ENCODE measurements at places on chromosomes 1 and 21.
A peak's percentile ranks its signal among the peaks of the same experiment; 100 is the strongest.

DNA sequence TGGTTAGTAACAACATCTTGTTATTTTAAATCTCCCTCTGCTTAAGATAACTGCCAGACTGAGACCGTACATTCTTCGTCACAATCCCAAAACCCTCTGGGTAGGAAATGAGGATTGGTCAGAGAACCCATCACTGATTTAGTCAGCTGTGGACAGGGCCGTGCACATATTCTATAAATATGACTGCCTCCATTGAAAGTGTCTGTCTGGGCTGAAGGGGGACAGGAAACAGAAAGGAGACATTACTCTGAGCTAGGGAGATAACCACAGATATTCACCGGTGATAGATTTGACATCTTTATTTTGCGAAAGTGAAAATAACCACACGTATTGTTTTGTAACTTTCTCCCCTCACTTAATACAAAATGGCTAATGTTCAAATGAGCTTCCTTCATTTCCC lies 36.9 kb upstream of the ST6GALNAC5 start:
- no peak for DNase-seq

DNA sequence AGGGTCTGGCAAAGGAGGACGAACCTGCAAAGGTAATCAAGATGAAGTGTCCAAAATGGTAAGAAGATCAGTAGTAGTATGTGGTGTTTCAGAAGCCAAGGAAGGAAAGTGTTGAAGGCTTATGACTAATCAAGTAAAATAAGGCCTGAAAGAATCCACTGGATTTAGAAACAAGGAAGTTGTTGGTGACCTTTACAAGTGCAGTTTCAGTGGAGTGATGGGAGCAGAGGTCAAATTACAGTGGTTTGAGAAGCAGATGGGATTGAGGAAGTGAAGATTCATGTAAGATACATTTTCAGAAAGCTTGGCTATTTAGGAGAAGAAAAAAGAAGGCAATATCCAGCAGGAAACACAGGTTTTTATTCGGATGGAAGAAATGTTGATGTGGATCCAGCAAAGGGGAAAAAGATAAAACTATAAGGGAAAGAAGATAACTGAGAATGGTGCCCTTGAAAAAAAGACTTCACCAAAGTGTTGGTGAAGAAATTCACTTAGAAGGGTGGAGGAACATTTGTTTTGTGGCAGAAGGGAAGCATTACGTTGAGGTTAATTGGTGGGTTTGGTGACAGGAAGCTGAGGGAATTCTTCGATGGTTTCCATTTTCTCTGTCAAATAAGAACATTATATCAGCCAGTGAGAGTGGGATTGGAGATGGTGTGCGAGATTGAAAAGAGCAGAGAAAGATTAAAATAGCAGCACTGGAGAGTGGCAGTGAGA lies 2.1 kb downstream of the ARMH1 start:
- DNase-seq, result peak; percentile 52

GRCh38 chr1:232137066-232137465 lies 492.9 kb downstream of the SIPA1L2 start:
- DNase-seq, result no peak

DNA sequence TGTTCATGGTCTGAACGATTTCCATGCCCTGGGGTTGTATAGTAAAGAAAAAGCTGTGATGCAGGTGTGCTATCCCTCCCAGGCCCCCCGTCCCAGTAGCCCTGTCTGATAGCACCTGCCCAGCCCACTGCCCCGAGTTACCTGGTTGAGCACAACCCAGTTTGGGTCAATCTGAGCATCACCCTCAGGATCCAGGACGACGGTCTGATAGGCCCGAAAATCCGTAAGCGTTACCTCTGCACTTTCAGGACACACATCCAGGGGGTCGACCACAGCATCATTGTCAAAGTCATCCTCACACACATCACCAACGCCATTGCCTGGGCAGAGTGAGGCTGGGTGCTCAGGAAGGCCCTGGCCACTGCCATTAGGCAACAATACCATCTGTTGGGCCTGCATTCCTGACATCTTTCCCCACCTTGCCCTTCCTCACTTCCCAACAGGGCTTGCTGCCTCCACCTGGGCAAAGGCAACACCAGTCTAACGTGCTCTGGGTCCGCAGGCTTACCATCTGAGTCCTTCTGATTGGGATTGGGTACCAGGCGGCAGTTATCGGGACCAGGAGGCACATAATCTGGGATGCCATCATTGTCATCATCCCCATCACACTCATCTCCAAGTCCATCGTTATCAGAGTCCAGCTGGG lies 9.7 kb downstream of the THBS3 start:
- DNase-seq, result no peak

GRCh38 chr1:177847843-177848242 lies 122.0 kb downstream of the SEC16B start:
- DNase-seq, result no peak

- peak; percentile 84 for DNase-seq
Observed at GRCh38 chr1:2381741-2382620, 9.4 kb downstream of the MORN1 start.

GRCh38 chr21:14995695-14996490 lies 68.9 kb downstream of the NRIP1 start:
- DNase-seq, result no peak

DNA sequence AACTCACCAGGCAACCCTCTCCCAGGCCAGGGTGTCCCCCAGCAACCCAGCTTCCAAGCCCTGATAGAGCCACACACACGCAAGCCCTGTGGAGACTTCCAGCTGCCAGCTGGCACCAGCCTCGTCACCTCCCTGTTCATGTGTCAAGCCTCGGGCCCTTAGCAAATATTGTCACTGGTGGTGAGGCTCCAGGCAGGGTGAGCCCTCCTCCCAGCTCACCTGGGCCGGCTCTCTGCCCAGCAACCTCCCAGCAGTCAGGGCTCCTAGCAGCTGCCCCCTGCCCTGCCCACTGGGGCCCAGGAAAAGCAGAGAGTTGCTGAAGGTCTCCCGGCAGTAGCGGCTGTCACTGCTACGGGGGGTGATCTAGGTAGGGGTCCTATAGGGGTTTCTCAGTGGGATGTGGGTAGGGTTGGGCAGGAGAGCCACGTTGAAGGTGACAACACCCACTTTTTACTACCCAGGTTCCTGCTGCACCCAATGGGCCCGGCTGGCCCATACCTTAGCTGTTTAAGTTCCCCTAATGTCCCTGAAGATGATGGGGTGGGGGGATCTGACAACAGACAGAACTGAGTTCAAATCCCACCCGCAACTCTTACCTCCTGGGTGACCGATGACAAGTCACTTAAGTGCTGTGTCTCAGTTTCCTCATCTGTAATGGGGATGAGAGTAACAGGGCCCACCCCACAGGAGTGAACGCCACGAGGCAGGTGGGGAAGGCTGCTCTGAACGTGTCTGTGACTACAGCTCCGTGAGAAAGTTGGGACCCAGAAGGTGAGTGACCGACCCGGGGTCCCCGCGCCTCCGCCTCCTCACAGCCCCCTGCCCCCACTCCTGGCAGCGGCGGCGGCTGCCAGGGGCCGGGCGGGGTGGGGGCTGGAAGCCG lies 678 bp downstream of the TTC39A start:
- no peak for DNase-seq

- DNase-seq, result peak; percentile 72
Observed at GRCh38 chr1:23369335-23370013, at the start of gene ZNF436. Gene ZNF436 (minus strand): TSS chr1:23369836. CDS start chr1:23368005, 1,831 bp downstream.

GRCh38 chr1:227889863-227890405 lies 57.8 kb downstream of the WNT9A start:
- DNase-seq, result no peak

- no peak for DNase-seq
Observed at GRCh38 chr1:237033804-237034203, 8.2 kb upstream of the RYR2 start.

GRCh38 chr1:175380521-175381300 lies 188.1 kb upstream of the KIAA0040 start:
- no peak for DNase-seq

- no peak for DNase-seq
Observed at GRCh38 chr1:76759950-76760349, 107.3 kb upstream of the ST6GALNAC5 start.

GRCh38 chr1:197774466-197775281 lies 606 bp downstream of the DENND1B start:
- peak; percentile 75 for DNase-seq

GRCh38 chr1:97157991-97158390 lies 436.4 kb downstream of the PTBP2 start:
- DNase-seq, result no peak

- DNase-seq, result no peak
Observed at GRCh38 chr1:185353124-185353523, 36.1 kb upstream of the IVNS1ABP start.

GRCh38 chr21:21973806-21974205 lies 975.6 kb downstream of the NCAM2 start:
- no peak for DNase-seq

GRCh38 chr1:48681476-48682305 lies 95.0 kb downstream of the BEND5 start:
- no peak for DNase-seq

GRCh38 chr1:20382711-20383110 lies 92.0 kb downstream of the VWA5B1 start:
- DNase-seq, result no peak

- no peak for DNase-seq
Observed at GRCh38 chr1:192904438-192904895, 95.6 kb downstream of the RGS2 start.

DNA sequence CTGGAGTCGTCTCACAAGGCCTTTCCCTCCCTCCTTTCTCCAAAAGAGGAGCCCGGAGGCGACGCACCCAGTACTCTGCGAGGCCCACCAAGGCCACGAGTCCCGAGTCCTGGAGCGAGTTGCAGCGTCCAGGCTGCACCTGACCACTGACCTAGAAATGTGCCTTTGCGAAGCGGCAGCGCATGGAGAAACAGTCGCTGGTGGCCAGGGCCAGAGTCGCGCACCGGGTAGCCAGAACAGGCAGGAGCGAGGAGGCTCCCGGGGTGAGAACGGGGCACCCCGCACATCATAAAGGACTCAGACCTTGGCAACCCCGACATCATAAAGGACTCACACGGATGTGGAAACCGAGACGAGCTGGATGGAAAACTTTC lies 318.4 kb downstream of the FAM72C start:
- DNase-seq, result no peak
